Naive B cell (primary cell): ENCODE measurements at places on chromosomes 11 and 22. TPM values are rescaled to one million over a fixed set of nuclear protein-coding genes. Genes with fewer than 3 reads are reported as not detected.

DNA sequence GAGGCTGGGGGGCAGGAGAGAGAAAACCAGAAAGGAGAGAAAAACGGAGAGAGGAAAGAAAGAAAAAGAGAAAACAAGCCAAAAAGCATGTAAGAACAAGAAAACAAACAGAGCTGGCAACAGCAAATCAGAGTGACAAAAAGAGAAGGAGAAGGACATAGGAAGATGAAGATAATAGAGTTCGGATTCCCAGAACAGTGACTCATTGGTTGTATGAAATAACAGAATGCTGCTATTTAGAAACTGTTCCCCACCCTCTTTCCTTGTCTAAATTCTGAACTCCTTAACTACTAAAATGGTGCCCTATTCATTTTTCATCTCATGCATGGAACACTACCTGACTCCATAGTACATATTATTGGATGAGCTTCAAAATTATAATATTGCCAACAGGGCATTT lies 317.4 kb downstream of the C11orf87 start:
- H3K36me3 ChIP-seq: no peaks in the 10 kb centered on the region
- H3K27me3 ChIP-seq: peaks cover 10% of the 10 kb centered on the region
- no peaks in the 10 kb centered on the region for H3K4me1 ChIP-seq
- H3K4me3 ChIP-seq: no peak overlapping the region
- no peak overlapping the region for H3K27ac ChIP-seq

DNA sequence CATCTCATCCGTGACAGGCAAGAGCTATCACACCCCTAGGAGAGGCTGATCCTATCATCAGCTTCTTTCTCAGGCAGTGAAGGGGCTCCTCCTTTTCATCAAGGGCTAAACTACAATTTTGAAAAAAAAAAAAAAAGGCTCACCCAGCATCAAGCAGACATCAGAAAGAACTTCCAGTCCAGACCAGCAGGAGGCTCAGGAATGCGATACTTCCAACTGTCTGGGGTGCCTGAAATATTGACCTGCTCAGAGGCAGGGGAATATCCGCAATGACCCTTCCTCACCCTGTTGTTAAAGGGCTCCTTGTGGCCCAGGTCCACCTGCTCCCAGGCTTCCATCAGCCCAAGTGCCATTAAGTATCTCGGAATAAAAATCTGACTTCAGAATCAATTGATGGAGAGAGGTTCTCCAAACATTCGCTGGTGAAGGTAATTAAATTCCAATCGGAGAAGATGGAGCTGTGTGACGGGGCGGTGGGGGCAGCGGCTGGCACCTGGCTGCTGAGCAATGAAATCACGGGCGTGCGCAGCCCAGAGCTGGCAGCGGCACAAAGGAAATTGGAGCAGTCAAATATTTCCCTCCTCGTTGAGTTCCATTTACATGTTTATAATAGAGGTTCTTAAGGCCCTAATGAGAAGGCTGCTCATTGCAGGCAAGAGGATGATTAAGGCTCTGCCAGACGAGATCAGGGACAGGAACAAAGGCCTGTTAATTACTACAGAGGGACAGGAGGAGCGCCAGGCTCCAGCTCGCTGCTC lies 69.0 kb upstream of the THY1 start:
- H3K27ac ChIP-seq: no peak overlapping the region
- H3K27me3 ChIP-seq: peaks cover 47% of the 10 kb centered on the region
- no peak for DNase-seq
- H3K4me3 ChIP-seq: no peak overlapping the region
- no peaks in the 10 kb centered on the region for H3K36me3 ChIP-seq
- peaks cover 5% of the 10 kb centered on the region for H3K4me1 ChIP-seq

CREB3L1 gene
- polyA plus RNA-seq: not detected

GRCh38 chr22:19565382-19566278 lies 41.4 kb upstream of the CLDN5 start:
- no peak overlapping the region for H3K27ac ChIP-seq
- no peaks in the 10 kb centered on the region for H3K36me3 ChIP-seq
- H3K4me3 ChIP-seq: no peak overlapping the region
- H3K27me3 ChIP-seq: peaks cover 24% of the 10 kb centered on the region
- H3K4me1 ChIP-seq: no peaks in the 10 kb centered on the region
- no peak for DNase-seq

DNA sequence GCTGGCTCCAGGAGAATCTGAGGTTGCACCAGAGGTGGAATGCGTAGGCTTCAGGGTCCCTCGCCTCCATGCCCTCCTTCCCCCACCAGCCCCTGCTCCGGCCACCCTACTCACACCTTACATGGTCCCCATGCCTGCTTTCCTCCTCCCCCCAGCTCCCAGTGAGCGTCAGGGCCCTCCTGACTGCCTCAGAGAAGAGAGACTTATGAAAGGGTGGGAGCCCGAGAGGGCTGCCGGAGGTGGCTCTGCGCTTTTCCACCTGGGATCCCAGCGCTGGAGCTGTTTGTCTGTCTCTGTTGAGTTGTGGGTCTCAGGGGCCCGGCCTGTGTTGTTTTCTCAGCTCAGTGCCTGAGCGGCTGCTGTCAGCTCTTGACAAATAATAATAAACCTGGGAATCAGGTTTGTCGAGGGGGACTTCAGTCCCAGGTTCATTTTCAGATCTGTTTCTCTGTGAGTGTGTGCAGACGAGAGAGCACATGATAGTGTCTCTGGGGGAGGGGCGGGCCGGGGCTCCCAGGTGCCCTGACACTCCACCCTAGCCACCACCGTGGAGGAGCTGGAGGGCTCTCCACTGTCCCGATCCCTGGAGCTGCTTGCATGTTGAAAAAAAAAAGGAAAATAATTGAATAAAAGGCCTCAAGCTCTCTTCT lies 153.7 kb downstream of the FEZ1 start:
- H3K4me3 ChIP-seq: no peak overlapping the region
- peaks cover 2% of the 10 kb centered on the region for H3K4me1 ChIP-seq

DNA sequence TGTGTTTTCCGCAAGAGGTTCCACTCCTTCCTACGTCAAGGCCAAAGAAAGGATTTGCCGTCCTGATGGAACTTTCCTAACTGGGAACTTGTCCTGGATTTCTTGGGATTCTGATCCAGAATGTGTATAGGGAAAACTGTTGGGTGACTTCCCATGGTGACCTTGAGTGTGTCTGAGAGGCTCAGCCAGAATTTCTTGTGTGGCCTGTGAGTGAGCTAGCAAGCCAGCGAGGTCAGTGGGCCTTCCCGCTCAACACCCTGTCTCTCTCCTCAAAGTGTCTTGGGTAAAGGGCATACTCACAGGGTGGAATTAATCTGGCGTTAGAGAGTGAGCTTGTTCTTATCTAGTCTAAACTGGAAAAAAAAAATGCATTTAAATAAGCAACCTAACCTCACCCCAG lies 20.4 kb downstream of the ZNRF3 start:
- H3K27me3 ChIP-seq: no peaks in the 10 kb centered on the region
- no peaks in the 10 kb centered on the region for H3K36me3 ChIP-seq
- no peak overlapping the region for H3K4me3 ChIP-seq
- H3K4me1 ChIP-seq: peaks cover 12% of the 10 kb centered on the region
- no peak for DNase-seq

DNA sequence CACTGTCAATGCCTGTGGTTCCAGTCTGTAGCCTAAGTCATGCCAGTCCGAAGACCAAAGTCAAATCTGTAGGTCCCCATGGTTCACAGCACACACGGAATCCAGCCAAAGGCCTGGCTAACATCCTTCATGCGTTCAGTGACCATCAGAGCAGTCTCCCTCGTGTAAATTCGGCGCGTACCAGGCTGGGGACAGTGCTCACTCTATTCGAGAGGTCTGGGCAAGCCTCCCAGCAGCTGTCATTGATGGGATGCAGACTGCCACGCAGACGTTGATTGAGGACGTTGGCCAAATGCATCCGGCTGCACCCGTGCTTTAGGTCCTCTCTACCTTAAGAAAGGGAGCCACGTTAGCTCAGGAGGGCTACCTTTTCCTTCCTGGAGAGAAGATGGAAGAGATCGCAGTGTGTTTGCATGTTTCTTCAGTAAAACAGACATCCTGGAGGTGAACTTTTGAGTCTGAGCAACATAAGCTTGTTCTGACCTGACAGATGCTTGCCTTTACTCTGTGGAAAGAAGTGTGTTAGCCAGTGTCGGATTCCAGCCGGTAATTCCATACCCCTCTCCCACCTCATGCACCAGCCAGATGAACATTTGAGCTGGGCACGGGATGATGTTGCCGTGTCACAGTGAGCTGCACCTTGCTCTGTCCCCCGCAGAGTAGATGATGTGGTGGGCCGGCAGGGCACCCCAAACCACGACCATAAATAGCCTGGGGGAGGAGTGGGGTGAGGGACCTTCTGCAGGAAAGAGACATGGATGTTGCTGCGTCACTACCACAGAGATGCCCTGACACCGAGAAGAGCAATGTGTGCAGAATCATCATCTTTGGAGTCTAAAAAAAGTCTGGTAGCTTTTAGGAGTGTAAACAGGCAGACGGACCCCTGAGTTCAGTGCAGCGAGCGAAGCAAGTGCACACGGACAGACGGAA lies 12.2 kb downstream of the CTTN start:
- no peaks in the 10 kb centered on the region for H3K4me1 ChIP-seq
- H3K36me3 ChIP-seq: no peaks in the 10 kb centered on the region
- H3K4me3 ChIP-seq: no peak overlapping the region
- peaks cover 72% of the 10 kb centered on the region for H3K27me3 ChIP-seq
- H3K27ac ChIP-seq: no peak overlapping the region

FOLR2 gene
- 1.6 TPM for polyA plus RNA-seq

DNA sequence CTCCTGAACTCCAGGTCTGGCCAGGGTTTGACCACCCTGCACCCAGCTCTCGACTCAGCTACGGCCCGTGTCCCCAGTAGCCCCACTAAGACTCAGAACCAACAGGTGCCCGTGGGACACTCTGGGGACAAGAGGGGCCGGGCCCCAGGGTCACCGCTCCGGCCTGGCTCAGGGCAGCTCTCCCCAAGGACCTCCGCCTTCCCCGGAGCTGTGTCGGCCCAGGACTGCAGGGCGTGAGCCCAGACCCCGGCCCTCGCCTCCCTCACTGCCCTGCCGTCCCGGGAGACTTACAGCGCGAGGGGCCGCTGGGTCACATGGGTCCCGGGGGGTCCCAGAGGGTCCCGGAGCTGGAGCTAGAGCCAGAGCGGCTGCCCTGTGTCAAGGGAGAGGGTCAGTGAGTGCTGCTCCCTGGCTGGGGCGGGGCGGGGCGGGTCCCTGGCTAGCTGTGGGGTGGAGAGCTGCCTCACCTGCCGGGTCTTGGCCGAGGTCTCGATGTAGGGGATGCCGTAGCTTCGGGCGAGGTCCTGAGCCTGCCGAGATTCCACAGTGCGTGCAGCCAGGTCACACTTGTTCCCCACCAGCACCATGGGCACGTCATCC lies 2.3 kb downstream of the HRAS start:
- no peaks in the 10 kb centered on the region for H3K27me3 ChIP-seq
- peaks cover 35% of the 10 kb centered on the region for H3K4me1 ChIP-seq
- no peak overlapping the region for H3K27ac ChIP-seq
- peak overlapping the region; percentile 28 for H3K4me3 ChIP-seq
- H3K36me3 ChIP-seq: no peaks in the 10 kb centered on the region
- no peak for DNase-seq

- H3K4me1 ChIP-seq: peaks cover 11% of the 10 kb centered on the region
- no peaks in the 10 kb centered on the region for H3K36me3 ChIP-seq
- H3K27ac ChIP-seq: no peak overlapping the region
- no peak overlapping the region for H3K4me3 ChIP-seq
Observed at GRCh38 chr11:95363708-95364107, 132.7 kb upstream of the SESN3 start.

GRCh38 chr11:72439455-72439854 lies 5.1 kb upstream of the CLPB start:
- no peaks in the 10 kb centered on the region for H3K27me3 ChIP-seq
- peaks cover 17% of the 10 kb centered on the region for H3K4me1 ChIP-seq
- no peak for DNase-seq
- no peak overlapping the region for H3K4me3 ChIP-seq
- no peaks in the 10 kb centered on the region for H3K36me3 ChIP-seq

CNGA4 gene
- not detected for polyA plus RNA-seq

GRCh38 chr11:105639527-105639926 lies 29.7 kb downstream of the GRIA4 start:
- no peak overlapping the region for H3K4me3 ChIP-seq
- DNase-seq: no peak
- no peak overlapping the region for H3K27ac ChIP-seq
- H3K36me3 ChIP-seq: no peaks in the 10 kb centered on the region

CATSPERZ gene
- polyA plus RNA-seq: not detected

C11orf91 gene
- not detected for polyA plus RNA-seq

DNA sequence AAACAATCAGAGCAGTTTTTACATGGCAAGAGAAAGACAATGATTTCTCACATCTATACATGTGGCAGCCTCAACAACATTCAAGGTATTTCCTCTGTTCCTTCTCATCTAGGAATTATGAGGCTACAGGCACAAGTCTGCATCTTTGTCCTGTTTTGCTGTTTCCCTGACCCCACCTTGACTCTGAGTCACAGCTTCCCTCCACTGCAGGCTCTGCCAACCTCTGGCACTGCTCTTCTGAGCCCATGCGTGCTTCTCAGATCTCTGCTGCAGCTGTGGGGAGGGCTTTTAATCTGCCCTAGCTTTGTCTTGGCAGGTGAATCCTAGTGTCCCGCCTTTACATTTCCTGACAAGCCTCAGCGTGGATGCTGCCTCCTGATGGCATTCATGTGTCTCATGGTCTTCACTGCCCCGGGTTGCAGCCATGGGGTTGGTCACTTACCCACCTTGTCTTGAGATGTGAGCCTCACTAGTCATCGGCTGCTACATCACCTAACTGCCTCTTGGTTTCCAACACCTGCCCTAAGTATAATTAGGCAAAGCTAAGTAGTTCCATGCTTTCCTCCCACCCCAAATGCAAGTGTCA lies 578.5 kb downstream of the TBC1D22A start:
- H3K27ac ChIP-seq: no peak overlapping the region
- no peak for DNase-seq
- H3K36me3 ChIP-seq: peaks cover 8% of the 10 kb centered on the region
- peaks cover 42% of the 10 kb centered on the region for H3K27me3 ChIP-seq
- H3K4me1 ChIP-seq: peaks cover 3% of the 10 kb centered on the region

DNA sequence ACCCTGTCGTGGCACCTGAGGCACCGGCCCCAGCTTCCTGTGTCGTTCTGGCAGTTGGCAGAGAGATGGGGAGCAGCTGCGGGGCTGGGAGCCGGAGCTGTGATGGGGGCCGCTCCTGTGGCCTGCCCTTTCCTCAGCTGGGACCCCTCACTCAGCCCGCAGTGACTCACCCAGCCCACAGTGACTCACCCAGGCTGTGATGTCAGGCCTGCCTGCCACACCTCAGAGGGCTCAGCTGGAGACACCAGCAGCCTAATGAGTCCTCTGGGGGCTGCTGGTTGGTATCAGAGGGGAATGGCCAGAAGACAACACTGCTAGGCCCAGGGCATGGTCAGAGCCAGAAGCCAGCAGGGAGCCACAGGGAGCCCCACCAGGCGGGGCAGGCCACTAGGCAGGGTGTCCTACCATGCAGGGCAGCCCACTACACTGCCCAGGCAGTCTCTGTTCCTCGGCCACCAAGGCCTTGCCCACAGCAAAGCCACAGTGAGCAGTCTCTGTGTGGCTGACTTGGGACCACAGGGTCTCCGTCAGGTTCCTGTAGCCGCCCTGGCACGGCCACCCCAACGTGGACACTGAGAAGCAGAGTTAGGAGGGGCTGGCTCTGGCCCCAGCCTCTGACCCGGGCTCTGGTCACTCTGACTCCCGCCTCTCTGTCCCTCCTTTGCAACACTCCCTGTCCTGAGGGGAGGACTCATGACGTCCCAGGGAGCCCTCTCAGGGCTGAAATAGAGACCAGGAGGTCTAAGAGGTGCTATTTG lies 4.2 kb upstream of the FXYD2 start:
- peaks cover 25% of the 10 kb centered on the region for H3K4me1 ChIP-seq
- H3K27me3 ChIP-seq: peaks cover 51% of the 10 kb centered on the region
- H3K36me3 ChIP-seq: no peaks in the 10 kb centered on the region
- no peak overlapping the region for H3K27ac ChIP-seq
